ENCODE measurements at places on chromosomes 5 and 9.

DNA sequence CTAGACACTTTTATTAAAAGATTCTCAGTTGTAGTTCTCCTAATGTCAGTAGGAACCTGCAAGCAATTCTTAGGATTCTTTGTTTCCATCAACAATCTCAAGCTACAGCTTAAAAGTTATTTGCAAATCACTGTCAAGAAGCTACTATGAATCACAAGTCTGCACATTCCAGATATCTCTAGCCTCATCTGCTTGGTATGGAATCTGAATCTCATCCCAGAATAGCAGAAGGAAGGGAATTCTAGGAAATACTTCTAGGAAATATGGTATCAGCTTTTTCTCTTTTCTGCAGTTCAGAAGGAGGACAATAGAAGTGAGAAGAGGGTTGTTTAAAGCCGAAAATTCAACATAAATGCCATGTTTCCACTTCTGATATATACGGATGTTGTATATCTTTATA is 792.2 kb upstream of the CDH9 start:
- DNase-seq = no peak

GRCh38 chr9:72039532-72039931 is 20.9 kb downstream of the C9orf57 start:
- DNase-seq = no peak

GRCh38 chr9:78707080-78707479 is 410.2 kb downstream of the PSAT1 start:
- DNase-seq = no peak

GRCh38 chr9:129334105-129334935 is 156.3 kb upstream of the IER5L start:
- DNase-seq = no peak

GRCh38 chr5:142671266-142671665 is 14.6 kb downstream of the FGF1 start:
- no peak for DNase-seq

DNA sequence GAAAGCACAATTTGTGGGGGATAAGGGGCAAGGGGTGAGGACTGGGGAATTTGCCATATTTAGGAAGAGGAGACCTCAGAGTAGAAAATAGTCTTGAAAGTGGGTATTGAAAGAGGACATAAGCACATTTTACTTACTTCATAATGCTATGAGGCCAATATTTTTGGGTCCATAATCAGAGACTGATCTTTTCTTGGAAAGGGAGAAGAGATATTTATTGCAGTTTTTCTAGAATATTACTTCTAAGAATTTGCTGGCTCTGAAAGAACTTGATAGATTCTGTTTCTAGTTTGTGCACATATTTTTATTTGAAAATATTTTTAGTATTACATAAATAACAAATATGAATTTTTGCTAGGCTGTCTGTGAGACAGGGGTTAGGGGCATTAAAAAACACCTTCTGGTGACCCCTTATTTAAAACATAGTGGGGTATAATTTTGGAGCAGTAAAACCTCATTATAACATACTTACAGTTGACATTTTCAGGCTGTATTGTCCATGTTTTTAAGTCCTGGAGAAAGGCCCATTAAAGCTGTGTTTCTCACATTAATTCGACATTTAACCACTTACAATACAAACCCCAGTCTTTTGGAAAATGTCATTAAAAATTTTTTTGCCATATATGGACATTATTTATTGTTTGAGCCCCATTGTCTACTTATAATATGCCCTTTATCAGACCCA is 118.9 kb upstream of the NFIB start:
- DNase-seq = no peak

Data from KG1 (cell line).